Stimulated activated CD8-positive, alpha-beta memory T cell treated with anti-CD3 and anti-CD28 coated beads, Interleukin-4, amount 100 ng/mL, for 1 hour (primary cell): ENCODE measurements at places on chromosomes 13 and 19.
A peak's percentile ranks its signal among the peaks of the same experiment; 100 is the strongest.

DNA sequence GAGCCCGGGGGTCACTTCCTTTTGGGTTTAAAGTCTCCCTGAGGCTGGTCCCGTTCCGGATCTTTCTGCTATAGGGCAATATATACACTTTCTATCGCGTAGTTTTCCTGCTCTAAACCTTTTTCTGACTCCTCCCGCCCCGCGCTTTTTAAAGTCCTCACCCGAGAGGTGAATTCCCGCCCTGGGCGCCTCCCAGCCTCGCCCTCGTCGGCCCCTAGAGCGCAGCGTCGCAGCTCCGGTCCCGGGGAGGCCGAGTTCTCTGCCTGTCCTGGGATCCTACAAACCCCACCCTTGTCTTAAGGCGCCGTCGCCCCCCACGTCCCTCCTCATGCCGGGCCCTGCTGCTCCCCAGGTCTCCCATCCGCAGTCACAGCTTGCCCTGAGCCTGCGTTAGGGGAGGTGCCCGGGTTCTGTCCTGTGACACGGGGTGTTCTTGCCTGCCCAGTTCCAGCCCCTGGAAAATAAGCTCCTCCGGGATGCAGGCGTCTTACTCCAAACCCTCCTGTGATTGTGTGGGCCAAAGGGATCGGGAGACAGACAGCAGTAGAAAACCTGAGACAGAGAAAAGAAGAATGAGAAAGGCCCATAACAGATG, 491 bp downstream of the ZNF525 start:
- peak; percentile 6 for DNase-seq

DNA sequence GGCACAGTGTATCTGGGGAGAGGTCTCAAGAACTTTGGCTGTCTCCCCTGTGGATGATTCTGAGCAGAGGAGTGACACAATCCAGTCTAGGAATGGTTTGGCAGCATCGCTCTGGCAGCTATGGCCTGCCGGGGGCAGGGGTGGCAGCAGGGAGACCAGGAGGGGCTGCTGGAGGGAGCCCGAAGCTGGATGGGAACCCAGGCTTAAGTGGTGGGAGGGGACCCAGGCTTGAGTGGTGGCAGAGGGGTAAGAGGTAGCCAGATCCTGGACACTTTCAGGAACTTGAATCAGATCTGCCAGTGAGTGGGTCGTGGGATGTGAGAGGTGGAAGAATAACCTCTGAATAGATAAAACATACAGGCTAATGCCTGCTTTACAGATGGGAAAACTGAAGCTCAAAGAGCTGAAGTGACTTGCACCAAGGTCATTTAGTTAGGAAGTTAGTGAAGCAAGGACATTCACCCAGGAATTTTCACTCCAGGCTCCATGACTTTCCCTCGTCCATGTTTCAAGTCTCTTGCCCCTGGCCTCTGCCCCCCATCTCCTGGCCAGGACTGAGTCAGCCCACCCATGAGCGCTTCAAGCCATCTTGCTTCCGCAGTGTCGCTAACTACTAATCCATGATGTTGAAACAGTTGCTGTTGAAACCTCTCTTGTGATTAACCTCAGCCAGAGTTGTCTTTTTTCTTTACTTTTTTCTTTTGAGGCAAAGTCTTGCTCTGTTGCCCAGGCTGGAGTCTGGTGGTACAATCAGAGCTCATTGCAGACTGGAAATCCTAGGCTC, 29.9 kb upstream of the C1QTNF9 start:
- no peak for DNase-seq

DNA sequence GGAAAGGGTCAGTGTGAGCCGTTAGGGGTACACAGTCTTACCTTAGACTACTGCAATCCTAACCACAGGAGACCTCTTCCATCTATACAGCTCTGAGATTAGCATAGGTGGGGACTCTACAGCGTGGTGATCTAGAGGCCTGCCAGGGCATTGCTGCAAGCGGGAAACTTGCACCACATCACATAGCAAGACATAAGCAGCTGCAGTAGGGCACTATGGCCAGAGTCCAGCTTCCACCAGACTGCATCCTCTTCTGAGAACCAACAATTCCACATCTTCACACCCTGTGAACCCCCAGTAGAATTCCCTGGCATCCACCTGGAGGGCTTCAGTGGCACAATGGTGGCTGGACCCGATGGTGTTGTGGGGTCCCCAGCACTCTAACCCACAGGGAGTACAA, 1564.3 kb upstream of the PRR20A start:
- DNase-seq = no peak

- DNase-seq = no peak
Observed at GRCh38 chr13:98595134-98595533, 18.2 kb upstream of the STK24 start.

DNA sequence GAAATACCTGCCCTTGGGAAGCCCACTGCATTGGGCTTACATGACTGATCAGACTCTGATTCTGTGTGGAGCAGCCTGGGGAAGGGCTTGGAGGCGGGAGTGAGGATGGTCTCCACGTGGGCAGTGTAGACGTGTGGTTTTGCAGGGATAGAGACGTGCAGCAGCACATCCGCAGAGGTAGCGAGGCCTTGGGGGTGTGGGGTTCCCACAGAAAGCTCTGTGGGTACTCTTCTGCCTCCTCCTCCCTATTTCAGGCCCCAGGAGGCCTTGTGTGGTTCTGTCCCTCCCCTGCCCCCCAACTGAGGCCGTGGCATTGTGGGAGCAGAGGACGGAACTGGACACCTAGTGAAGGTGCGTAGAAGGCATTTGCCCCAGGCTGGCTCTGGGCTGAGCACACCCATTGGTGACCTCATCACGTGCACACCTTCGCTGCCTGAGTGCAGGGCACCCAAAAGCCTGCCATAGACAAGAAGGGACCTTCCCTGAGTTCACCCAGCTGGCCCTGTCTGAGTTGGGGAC, 28.9 kb downstream of the PPP1R37 start:
- DNase-seq = no peak

DNA sequence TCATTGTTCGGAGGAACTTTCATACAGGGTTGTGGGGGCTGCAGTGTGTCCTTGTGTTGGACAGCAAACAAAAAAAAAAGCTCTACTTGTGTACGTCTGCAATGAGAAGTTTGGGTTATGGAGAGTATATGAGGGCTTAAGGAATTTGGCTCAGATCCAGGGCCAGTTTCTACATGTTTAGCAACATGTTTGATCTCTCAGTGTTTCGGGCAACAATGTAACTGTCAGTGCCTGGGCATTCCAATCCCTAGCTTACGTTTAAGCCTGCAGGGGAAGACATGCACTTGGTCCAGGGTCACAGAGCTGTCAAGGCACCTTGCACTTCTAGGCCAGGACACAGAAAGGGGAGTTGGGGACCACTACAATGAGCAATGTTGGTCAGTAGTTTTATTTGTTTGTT, 13.9 kb downstream of the ZNF543 start:
- no peak for DNase-seq

GRCh38 chr19:47391510-47392223, 27.7 kb downstream of the MEIS3 start:
- DNase-seq = peak; percentile 67

DNA sequence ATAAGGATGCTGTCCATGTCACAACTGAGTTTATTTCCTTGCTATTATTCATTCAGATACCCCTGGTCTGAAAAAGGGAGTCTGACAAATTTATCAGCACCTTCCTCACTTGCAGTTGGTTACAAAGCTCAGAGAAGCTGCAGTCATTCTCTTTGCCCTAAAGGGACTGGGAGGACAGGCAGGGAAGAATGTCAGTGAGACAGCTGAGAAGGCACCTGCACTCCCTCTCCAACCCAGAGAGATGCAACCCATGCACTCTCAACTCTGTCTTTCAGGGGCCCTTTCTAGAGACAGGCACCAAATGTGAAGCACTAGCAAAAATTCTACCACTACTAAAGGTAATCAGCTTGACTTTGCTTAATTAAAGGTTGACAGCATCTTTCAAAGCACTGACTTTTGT, 83.3 kb downstream of the CRYL1 start:
- DNase-seq = no peak

DNA sequence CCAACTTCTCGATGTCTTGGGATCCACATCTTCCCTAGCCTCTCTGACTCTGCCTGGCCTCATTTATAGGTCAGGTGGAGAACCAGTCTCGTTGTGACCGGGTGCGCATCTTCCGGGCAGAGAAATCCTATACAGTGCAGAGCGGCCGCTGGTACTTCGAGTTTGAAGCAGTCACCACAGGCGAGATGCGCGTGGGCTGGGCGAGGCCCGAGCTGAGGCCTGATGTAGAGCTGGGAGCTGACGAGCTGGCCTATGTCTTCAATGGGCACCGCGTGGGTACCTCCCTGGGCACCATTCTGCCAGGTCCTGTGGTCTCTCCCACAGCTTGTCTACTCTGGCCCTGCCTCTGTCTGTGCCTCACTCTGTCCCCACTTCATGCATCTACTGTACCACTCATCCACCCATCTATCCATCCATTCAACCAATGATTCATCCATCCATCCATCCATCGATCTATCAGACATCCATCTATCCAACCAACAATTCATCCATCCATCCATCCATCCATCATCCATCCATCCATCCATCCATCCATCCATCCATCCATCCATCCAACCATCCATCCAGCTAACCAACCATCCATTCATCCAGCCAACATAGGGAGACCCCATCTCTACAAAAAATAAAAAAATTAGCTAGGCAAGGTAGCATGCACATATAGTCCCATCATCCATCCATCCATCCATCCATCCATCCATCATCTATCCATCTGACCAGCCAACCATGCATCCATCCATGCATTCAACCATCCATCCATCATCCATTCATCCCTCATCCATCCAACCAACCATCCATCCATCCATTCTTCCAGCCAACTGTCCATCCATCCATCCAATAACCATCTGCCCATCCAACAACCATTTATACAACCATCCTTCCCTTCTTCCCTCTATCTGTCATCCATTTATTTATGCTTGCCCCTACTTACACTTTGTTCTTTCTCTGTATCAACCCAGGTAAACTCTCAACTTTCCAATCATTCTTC, 34.3 kb downstream of the RYR1 start:
- DNase-seq = no peak

GRCh38 chr19:31214086-31214485, 135.2 kb downstream of the TSHZ3 start:
- peak; percentile 70 for DNase-seq

- no peak for DNase-seq
Observed at GRCh38 chr13:61258185-61258584, 157.5 kb downstream of the PCDH20 start.

- DNase-seq = no peak
Observed at GRCh38 chr13:63481334-63481733, 2065.7 kb upstream of the PCDH20 start.

GRCh38 chr19:28018499-28018898, 1194.5 kb downstream of the UQCRFS1 start:
- no peak for DNase-seq

DNA sequence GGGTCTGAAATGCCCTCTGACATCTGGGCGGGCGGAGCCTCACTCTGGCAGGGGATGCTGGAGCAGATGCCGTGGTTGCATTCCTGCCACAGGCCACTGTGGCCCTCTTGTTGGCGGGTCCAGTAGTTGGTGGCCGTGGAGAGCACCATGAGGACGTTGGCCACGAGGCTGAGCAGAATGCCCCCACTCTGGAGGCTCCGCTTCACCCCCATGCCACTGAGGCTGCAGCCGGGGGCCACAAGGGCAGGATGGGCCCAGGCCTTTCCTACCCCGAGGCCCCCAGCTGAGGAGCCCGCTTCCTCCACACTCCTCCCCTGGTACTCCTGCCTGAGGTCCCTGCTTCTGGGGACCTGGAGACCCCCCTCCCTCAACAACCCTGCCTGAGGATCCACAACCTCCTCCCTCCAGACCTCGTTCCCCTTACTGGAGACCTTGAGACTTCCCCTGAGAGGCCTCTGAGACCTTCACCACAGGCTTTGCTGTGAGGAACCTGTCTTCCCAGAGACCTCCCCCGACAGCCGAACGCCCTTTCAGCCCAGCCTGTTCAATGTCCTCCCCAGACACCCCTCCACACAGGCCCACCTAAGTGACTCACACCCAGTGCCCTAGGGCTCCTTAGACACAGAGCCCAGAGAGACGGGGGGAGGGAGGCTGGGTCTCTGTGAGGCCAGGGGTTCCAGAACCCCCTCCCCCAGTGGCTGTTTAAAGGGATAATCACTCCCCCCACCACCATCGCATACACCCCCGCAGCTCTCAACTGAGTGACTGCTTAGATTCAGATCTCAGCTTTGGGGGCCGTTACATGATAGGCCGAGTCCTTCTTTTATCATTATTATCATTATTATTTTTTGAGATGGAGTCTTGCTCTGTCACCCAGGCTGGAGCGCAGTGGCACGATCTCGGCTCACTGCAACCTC, at the start of gene CLDND2:
TSS of gene CLDND2 (minus strand) at position 638 of the 917 bp plus-strand sequence. CDS start at position 212, 426 bp downstream.
- no peak for DNase-seq

DNA sequence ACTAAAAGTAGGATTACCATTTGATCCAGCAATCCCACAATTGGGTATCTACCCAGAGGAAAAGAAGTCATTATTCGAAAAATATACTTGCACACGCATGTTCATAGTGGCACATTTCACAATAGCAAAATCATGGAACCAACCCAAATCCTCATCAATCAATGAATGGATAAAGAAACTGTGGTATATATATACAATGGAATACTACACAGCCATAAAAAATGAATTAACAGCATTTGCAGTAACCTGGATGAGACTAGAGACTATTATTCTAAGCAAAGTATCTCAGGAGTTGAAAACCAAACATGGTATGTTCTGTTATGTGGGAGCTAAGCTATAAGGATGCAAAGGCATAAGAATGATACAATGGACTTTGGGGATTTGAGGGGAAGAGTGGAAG, 3.0 kb downstream of the ZNF708 start:
- DNase-seq = no peak

DNA sequence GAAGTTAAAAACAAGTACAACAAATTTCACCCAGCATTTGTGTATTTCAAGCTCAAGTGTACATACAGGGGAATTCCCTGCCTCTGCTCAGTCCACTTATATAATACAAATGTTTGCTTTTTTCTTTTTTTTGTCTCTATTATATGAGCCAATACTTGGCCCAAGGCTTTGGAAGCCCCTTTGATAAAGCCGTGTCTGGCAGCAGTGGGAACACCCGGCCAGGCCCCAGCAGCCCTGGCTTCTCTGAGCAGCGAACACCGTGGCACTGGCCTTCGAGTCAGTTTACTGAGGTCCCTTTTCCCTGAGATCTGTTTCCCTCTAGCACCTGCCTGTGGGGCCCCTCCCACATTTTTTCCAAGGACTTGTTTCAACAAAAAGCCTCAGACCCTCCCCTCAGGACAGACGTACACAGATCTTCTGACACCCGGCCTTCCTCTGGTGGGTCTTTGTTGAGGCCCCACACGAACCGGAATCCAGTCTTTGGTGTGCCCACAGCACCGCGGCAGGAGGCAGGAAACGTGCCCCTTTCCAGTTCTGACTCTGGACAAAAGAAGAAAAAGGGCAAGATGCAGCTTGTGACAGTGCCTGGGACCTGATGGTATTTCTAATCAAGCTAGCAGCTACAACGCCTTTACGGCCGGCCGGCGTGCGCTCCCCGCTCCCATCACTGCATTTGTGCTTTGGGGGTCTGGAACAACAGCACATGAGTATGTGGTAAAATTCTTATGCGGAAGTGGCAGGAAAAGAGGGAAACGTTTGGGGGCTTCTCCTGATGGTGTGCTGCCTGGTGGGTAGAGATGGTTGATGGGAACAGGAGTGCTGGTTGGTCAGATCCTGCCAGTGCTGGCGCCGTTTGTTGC, 13.8 kb downstream of the SIPA1L3 start:
- no peak for DNase-seq
